Fibroblast of skin of right quadriceps (primary cell): ENCODE measurements at places on chromosomes 7 and 10.

- DNase-seq: no peak
Measured at GRCh38 chr7:107978815-107979408, 24.0 kb downstream of the LAMB1 start.

DNA sequence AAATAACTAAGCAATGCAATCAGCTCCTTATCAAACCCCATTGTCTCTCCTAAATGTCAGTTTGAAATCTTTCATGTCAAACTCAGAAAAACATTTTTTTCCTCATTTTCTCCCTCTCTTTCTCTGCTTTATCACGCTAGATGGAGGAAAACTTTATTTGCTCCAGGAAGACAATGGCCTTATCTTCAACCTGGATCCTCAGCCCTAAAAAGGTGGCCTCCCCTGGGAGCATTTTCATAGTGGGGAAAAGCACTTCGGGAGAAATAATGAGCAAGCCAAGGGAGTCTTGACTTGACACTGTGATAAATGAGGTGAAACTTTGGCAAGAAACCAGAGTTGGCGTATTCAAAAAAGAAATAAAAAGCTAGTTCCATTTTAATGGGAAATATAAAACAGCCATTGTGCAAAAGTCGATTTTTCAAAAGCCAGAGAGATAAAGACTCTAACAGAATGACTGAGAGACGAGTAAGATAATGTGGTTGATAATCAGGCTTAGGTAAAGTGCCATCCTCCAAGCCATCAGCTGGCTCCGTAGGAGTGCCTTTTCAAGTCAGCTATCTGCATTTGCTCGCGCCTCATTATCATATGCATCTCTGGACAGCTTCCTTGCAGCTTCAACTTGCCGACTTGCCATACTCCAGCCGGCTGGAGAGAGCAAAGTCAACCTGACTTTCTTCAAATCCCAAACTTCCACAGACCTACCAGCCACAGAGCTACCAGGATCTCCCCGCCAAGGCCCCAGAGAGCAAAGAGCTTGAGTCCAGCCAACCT is 19.9 kb downstream of the HABP2 start:
- DNase-seq: no peak

- no peak for DNase-seq
Measured at GRCh38 chr7:124188576-124188975, 155.7 kb upstream of the TMEM229A start.

DNA sequence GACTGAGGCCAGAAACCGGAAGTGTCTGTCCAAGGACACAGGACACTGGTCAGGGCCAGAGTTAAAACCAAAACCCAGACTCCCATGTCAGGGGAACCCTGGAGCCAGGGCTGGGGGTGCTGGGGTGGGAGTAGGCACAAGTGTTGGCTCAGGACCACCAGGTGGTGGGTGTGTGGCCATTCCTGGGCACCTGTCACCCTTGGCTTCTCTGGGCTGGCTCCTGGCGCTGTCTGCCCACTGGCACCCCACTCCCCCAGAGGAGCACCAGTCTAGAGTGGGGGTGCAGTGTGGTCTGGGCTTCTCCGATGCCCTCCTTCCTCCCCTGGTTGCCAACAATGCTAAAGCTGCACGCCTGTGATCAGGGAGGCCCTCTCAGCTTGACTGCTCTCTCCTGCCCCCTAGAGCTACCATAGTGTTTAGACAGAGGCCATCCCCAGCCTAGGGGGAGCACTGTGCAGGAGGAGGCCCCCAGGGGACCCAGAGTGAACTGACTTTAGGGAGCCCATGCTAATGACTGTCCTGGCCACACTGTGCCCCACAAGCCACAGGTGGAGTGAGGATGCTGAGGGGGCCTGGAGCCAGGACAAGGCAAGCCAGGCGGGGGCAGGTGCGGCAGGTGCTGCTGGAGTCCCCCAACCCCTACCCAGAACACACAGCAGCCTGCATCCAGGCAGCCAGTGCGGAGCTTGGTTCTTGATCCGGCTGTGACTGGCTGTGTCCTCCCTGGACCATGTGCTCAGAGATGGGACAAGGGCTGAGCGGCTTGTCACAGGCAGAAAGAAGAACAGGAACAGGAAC is 11.0 kb downstream of the RASGEF1A start:
- DNase-seq: no peak

GRCh38 chr7:92528188-92528957 is at the start of the genes PEX1 and RBM48:
PEX1 (minus strand) TSS chr7:92528520; CDS start chr7:92528435, 85 bp downstream.
RBM48 (plus strand) TSS chr7:92528795; CDS start chr7:92528814, 19 bp downstream.
- peak; percentile 99 for DNase-seq

DNA sequence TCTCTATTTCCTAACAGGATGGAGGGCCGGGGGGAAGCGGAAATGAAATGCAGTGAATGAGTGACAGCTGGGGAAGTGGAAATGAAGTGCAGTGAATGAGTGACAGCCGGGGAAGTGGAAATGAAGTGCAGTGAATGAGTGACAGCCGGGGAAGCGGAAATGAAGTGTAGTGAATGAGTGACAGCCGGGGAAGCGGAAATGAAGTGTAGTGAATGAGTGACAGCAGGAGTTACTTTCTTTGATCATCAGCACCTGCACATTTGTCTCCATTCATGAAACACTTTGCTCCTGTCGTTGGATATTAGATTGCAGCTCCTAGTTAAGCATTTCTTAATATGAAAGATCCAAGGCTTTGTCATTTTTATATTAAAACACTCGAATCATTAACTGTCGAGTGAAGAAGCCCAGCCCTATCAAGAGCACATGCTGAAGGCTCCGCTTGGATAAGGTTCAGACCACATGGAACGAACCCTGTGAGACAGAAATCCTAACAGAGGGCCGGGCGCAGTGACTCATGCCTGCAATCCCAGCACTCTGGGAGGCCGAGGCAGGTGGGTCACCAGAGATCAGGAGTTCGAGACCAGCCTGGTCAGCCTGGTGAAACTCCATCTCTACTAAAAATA is 406.0 kb upstream of the ADARB2 start:
- no peak for DNase-seq

GRCh38 chr7:115789901-115790300 is 240.7 kb downstream of the TFEC start:
- no peak for DNase-seq

DNA sequence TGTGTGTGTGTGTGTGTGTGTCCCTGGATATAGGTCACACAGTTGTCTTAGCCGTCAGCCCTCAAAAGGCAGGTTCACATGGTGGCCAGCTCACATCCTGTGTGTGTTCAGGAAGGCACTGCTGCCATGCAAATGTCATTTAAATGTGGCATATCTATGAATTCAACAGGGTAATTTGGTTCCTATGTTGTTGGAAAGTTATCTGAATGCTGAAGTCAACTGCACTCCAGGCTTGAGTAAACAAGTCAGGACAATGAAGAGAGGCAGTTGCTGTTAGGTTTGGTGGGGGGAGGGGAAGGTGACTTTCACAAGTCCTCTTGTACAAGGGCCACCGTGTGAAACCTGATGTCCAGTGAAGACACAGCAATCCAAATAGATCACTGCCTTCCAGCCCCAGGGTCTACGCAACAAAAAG is 61.1 kb downstream of the PTPRE start:
- DNase-seq: no peak

- no peak for DNase-seq
Measured at GRCh38 chr7:131401194-131401593, 73.5 kb downstream of the MKLN1 start.

DNA sequence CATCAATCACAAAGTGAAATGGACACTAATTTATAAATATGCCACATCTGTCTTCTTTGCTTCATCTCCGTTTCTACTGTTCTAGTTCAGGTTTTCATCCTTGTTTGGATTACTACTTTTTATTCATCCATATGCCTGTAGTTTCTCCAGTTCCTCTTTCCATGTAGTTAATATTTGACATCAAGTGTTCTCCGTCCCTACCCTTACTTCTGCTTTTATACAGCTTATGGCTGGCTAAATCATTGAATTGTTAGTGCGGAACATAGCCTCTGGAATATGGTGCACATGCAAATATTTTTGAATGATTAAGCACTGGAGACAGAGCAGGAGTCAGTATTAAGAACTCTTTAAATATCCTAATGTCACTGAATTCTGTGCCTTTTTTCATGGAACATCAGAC is 230.0 kb upstream of the PPP1R3A start:
- DNase-seq: no peak

- DNase-seq: no peak
Measured at GRCh38 chr10:4765428-4765827, 60.6 kb upstream of the AKR1E2 start.

DNA sequence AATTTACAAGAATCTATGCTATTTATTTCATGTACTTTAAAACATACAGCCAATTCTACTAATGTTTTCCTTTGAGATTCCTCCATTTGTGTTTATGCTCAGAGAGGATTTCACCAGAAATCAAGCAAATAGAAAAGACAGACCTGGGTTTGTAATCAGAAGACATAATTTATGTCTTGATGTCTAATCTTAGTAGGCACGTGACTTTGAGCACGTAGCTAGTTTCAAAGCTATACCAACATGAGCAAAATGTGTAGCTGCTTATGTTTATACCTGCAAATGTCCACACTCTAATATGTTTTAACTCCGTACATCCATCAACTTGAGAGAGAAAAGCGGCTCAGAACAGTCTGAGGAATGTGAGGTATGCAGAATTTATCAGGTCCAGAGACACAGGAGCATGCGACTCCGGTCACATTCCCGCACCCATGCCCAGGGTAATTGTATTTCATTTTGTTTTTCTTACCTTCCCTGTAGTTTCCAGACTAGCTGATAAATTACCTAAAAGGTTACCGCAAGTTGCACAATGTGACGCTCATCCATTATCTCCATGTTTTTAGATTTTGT is 40.0 kb downstream of the SVOPL start:
- DNase-seq: no peak

DNA sequence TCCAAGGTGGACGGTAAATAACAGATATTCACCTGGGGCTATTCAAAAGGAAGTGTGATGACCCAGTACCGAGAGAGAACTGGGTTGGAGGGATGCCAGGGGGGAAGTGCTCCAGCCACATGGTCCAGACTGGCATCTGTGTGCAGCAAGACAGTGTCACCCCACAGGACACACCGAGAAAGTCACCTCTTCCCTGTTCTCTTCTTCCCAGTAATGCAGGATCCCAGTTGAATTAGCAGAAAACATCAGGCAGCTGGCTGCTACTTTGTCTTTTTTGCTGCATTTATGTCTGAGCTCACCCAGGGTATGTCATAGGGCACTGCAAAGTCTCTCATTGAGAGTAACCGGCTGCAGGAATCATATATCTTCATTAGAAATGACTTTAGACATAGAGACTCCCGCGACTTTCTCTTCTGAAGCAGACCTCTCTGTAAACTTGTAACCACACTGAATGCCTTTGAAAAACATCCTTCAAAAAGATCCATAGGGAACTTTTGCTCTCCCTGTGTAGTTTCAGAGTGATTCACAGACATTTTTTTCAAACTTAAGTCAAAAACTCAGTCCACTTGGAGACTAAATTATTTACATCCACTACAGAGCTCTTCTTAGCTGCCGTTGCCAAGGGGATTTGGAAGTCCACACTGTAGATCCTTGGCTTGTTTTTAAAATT is 609.0 kb upstream of the DPP6 start:
- no peak for DNase-seq

GRCh38 chr7:1520539-1521234 is 9.8 kb upstream of the MAFK start:
- no peak for DNase-seq

DNA sequence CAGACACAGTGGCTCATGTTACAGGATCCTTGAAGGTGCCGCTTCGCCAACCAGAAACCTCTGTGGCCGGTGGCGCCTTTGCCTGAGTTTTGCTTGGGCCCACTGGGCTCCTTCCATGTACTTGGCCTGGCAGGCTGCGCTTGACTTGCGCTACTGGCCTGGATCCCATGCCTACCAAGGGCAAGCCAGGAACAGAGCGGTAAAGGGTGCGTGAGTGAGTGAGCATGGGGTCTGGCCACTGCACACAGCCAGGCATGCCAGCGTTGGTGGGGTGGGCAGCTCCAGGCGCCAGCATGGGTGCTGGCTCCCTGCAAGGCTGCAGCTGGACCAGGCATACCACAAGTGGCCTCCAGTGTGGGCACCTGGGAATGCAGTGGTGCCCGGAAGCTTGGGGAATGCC is 16.3 kb upstream of the TSPAN15 start:
- no peak for DNase-seq

- no peak for DNase-seq
Measured at GRCh38 chr10:7492660-7493046, 81.8 kb upstream of the SFMBT2 start.
